Activated CD4-positive, alpha-beta T cell treated with anti-CD3 and anti-CD28 coated beads, Interleukin-2, amount 10 ng/mL, durations not matched to agents 7 days and 5 days (primary cell): ENCODE measurements at places on chromosomes 16 and 17. TPM values are rescaled to one million over a fixed set of nuclear protein-coding genes. Genes with fewer than 3 reads are reported as not detected.

ABCA8 gene
- not detected for total RNA-seq

- no peaks in the 10 kb centered on the region for H3K36me3 ChIP-seq
- no peak overlapping the region for H3K4me3 ChIP-seq
- no peaks in the 10 kb centered on the region for H3K27me3 ChIP-seq
- no peak for DNase-seq
These were observed 28.5 kb downstream of the IQCK start for GRCh38 chr16:19746561-19746960.

DNA sequence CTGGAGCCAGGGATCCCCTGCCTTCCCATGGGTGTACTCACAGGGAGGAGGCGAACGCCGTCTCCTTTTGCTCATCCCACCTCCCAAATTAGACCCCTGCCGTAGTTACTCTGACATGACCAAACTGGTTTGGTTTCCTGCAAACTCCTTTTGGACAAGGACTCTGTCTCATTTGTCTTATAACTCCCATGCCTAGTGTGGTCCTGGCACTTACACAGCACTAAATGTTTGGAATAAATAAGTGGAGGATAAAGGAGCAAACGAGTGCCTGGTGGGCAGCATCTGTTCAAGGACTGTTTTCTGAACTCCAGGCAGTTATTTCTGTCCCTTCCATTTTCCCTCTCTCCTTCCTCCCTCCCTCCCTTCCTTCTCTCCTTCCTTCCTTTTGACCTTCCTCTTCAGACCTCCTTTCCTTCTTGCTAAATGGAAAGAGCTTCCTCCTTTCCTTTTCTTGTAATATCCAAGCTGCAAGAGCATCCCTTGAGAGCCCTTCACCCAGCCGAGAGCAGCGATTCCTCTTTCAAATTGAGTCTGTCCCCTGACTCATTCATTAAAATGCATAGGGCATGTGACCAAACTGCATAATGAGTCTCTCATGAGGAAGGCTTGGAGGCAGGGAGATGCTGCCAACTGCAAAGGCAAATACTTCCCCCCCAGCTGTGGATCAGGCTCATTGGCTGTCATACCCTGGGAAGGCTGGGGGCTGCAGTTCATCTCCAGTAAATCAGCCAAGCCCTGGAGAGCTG lies 36.8 kb downstream of the CHD9 start:
- H3K36me3 ChIP-seq: peaks cover 1% of the 10 kb centered on the region
- H3K4me3 ChIP-seq: no peak overlapping the region
- no peaks in the 10 kb centered on the region for H3K27me3 ChIP-seq
- peak overlapping the region; percentile 55 for H3K27ac ChIP-seq
- H3K4me1 ChIP-seq: peaks cover 40% of the 10 kb centered on the region
- no peak for DNase-seq

FOXJ1 gene
- 0.20 TPM for total RNA-seq

OR4D1 gene
- 0.77 TPM for total RNA-seq

FAM171A2 gene
- total RNA-seq: not detected

CCT6B gene
- total RNA-seq: 1.7 TPM

DNA sequence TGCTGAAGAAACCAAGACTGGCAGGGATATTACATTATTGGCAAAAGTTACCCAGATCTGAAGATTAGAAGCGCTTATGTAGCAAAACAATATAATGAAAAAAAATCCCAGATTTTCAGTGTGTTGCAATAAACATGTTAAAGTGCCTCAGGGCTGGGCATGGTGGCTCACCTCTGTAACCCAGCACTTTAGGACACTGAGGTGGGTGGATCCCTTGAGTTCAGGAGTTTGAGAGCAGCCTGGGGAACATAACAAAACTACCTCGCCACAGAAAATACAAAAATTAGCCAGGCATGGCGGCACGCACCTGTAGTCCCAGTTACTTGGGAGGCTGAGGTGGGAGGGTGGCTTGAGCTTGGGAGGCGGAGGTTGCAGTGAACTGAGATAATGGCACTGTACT lies 6.8 kb downstream of the ZNF207 start:
- no peak for DNase-seq
- peaks cover 57% of the 10 kb centered on the region for H3K4me1 ChIP-seq
- no peaks in the 10 kb centered on the region for H3K27me3 ChIP-seq

- H3K36me3 ChIP-seq: no peaks in the 10 kb centered on the region
- H3K4me3 ChIP-seq: no peak overlapping the region
- H3K27ac ChIP-seq: no peak overlapping the region
- peaks cover 3% of the 10 kb centered on the region for H3K27me3 ChIP-seq
These were observed 10.4 kb downstream of the MGAT5B start for GRCh38 chr17:76878568-76878967.

- no peaks in the 10 kb centered on the region for H3K4me1 ChIP-seq
- no peak for DNase-seq
- H3K4me3 ChIP-seq: no peak overlapping the region
These were observed 400.1 kb upstream of the ERCC4 start for GRCh38 chr16:13519871-13520270.

- peaks cover 25% of the 10 kb centered on the region for H3K27me3 ChIP-seq
- H3K4me1 ChIP-seq: no peaks in the 10 kb centered on the region
- no peak for DNase-seq
- no peaks in the 10 kb centered on the region for H3K36me3 ChIP-seq
- H3K4me3 ChIP-seq: no peak overlapping the region
These were observed 110.7 kb upstream of the FAM20A start for GRCh38 chr17:68711858-68712257.

JUP gene
- total RNA-seq: 0.77 TPM

GSG1L gene
- not detected for total RNA-seq

MFAP4 gene
- total RNA-seq: not detected

PTX4 gene
- not detected for total RNA-seq

GRCh38 chr16:87326151-87326571 lies 9.0 kb upstream of the C16orf95 start:
- no peak overlapping the region for H3K4me3 ChIP-seq
- H3K4me1 ChIP-seq: peaks cover 5% of the 10 kb centered on the region
- DNase-seq: no peak

- H3K4me3 ChIP-seq: no peak overlapping the region
- no peaks in the 10 kb centered on the region for H3K27me3 ChIP-seq
- H3K27ac ChIP-seq: no peak overlapping the region
- no peak for DNase-seq
- H3K4me1 ChIP-seq: peaks cover 52% of the 10 kb centered on the region
- peaks cover 29% of the 10 kb centered on the region for H3K36me3 ChIP-seq
These were observed 44.8 kb downstream of the GLG1 start for GRCh38 chr16:74562117-74562516.

- no peak overlapping the region for H3K27ac ChIP-seq
- DNase-seq: no peak
- H3K27me3 ChIP-seq: no peaks in the 10 kb centered on the region
- peaks cover 10% of the 10 kb centered on the region for H3K36me3 ChIP-seq
- H3K4me1 ChIP-seq: peaks cover 37% of the 10 kb centered on the region
- no peak overlapping the region for H3K4me3 ChIP-seq
These were observed 36.1 kb downstream of the NLK start for GRCh38 chr17:28078341-28079229.

NDUFAB1 gene
- 57.8 TPM for total RNA-seq

JPH3 gene
- total RNA-seq: not detected

RNF112 gene
- 0.58 TPM for total RNA-seq

DNA sequence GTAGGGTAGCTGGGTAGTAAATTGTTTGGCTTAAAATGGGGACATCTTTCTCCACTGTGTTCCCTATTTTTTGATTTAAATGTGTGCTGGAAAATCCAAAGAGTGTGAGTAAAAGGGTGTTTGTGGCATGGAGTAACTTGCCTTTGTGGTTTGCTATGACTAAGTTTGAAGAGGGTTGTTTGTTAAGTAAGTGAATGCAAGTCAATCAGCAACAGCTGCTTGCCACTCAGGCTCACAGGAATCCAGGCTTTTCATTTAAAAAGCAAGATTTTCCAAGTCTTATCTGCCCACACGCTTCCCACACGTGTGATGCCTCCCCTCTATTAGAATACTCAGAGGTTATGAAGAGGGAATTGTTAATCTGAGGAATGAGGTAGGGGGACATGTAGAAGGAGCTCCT lies 847.7 kb upstream of the RBFOX1 start:
- H3K27ac ChIP-seq: no peak overlapping the region
- H3K27me3 ChIP-seq: peaks cover 13% of the 10 kb centered on the region
- DNase-seq: no peak
- H3K36me3 ChIP-seq: no peaks in the 10 kb centered on the region

GRCh38 chr17:15157051-15157450 lies 108.1 kb downstream of the PMP22 start:
- peaks cover 22% of the 10 kb centered on the region for H3K27me3 ChIP-seq
- H3K4me3 ChIP-seq: no peak overlapping the region
- no peaks in the 10 kb centered on the region for H3K4me1 ChIP-seq
- H3K36me3 ChIP-seq: no peaks in the 10 kb centered on the region

HOXB7 gene
- total RNA-seq: 0.25 TPM

DNA sequence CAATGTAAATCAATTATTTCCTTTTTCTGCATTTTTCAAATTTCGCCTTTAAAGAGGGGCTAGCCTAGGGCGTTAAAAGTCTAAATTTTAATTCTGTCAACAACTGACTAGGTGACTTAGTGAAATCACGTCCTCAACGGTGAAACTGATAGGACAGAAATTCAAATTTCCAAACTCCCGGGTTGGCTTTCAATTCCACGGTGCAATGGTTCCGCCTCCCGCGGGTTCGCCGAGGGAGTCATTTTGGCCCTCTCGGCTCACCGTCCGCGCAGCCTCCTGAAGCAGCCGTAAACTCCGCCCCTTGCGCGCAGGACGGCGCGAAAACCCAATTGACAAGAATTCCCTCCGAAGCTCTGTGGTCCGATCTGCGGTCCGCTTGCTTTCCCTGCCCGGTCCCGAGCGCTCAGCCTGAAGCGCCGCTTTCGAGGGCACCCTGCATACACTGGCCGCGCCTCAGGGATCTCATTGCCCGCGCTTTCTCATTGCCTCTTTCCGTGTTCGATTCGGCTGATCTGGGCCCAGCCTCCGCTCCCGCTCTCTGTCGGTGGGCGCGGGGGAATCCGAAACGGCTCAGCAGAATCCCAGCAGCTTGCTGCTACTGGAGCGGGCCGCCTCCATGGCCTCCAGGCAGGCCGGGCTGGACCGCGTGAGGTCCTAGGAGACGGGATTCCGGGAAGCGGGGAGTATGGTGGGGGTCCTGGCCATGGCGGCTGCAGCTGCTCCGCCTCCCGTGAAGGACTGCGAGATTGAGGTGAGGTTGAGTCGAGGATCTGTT lies at the start of gene ATAD5:
Gene ATAD5, plus strand, starts transcription at position 304 of the 775 bp plus-strand sequence. Its CDS starts 382 bp downstream, at position 686.
- no peaks in the 10 kb centered on the region for H3K27me3 ChIP-seq
- H3K4me3 ChIP-seq: peak within 1 kb of the TSS; percentile 96
- peak; percentile 92 for DNase-seq
- H3K27ac ChIP-seq: peak within 1 kb of the TSS; percentile 97
- peaks cover 45% of the 10 kb centered on the region for H3K4me1 ChIP-seq

DNA sequence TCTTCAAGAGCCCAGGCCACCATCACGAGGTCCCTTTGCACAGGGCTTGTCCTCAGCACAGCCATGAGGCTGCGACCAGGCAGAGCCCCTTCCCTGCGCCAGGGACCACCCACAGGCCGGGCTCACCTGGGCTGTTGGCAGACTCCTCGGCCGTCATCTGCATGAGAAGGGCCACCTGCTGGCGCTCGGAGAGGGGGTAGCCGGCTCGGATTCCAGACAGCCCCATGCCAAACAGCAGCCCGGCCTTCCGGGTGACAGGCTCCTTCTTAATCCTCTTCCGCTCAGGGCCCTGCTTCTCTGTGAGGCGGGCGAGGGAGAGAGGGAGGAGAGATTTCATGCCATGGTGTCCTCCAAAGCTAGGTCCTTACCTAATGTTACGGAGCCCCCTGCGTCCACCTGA lies 73.4 kb downstream of the ZNF778 start:
- H3K4me3 ChIP-seq: no peak overlapping the region
- no peaks in the 10 kb centered on the region for H3K27me3 ChIP-seq
- H3K4me1 ChIP-seq: peaks cover 11% of the 10 kb centered on the region
- DNase-seq: no peak

DNA sequence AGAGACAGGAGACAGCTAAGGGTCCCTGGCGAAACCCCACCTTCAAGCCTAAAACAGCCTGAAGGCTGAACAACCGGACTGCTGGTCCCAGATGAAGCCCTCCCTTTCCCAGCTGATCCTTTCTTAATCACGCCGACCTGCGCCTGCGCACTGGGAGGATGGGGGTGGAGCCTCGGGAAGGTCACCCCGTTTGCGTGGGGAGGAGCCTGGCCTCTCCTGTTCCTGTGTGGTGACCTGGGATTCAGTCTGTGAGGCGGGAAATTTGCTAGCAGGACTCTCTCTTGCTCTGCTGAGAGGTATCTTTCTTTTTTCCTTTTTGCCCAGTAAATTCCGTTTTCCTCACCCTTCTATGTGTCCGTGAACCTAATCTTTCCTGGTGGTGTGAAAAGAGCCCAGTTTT lies 9.6 kb downstream of the FAM20A start:
- no peak overlapping the region for H3K4me3 ChIP-seq
- peaks cover 38% of the 10 kb centered on the region for H3K27me3 ChIP-seq
- no peak overlapping the region for H3K27ac ChIP-seq
- DNase-seq: no peak
- H3K36me3 ChIP-seq: no peaks in the 10 kb centered on the region

WNT3 gene
- not detected for total RNA-seq

- no peak overlapping the region for H3K4me3 ChIP-seq
- H3K4me1 ChIP-seq: no peaks in the 10 kb centered on the region
- H3K27me3 ChIP-seq: no peaks in the 10 kb centered on the region
These were observed 33.3 kb downstream of the PLCD3 start for GRCh38 chr17:45098869-45099616.

DNA sequence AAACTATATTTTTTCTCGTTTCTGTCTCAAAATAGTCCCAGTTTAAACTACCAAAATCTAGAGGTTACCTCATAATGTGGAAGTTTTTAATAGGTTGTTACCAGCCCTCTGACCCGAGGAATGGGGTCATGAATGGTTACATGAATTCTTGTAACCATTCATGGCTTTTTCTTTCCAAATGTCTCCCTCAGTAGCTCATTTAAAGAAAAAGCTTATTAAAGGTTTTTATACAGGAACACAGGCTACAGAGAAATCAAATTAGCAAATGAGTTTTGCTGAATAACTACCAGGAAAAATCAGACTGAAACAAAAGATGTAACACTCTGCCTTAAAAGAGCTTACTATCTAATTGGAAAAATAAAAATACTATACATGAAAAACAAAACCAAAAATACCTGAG lies 63.4 kb downstream of the SMURF2 start:
- peak overlapping the region; percentile 82 for H3K27ac ChIP-seq
- peaks cover 14% of the 10 kb centered on the region for H3K36me3 ChIP-seq
- H3K4me1 ChIP-seq: peaks cover 38% of the 10 kb centered on the region
- no peak for DNase-seq
- H3K27me3 ChIP-seq: no peaks in the 10 kb centered on the region
- H3K4me3 ChIP-seq: no peak overlapping the region

DNA sequence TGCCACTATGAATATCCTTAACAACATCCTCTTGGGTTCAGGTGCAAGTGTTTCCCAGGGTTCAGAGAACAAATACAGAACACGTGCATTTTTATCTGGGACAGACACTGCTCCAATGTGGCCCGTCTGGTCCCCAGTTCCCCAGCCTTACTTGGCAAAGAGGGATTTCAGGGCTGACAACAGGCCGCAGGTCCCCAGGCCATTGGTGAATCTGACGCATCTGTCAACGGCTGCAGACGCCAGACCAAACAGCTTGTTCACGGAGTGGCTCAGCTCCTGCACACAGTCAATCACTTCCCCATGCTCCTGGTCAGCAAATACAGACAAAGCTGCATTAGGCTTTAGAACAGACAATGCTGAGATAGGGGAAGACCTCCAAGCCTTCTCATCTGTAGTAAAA lies 36.2 kb downstream of the COG7 start:
- peaks cover 12% of the 10 kb centered on the region for H3K36me3 ChIP-seq
- no peak overlapping the region for H3K27ac ChIP-seq
- no peaks in the 10 kb centered on the region for H3K4me1 ChIP-seq
- no peaks in the 10 kb centered on the region for H3K27me3 ChIP-seq
- no peak overlapping the region for H3K4me3 ChIP-seq
- DNase-seq: no peak
